SK-N-SH (cell line): ENCODE measurements at places on chromosomes 4 and X.
A peak's percentile ranks its signal among the peaks of the same experiment; 100 is the strongest.

GRCh38 chrX:107574711-107575110, 53.6 kb upstream of the PRPS1 start:
- DNase-seq: no peak

GRCh38 chrX:1658071-1658491, 43.2 kb downstream of the ASMT start:
- DNase-seq: no peak

DNA sequence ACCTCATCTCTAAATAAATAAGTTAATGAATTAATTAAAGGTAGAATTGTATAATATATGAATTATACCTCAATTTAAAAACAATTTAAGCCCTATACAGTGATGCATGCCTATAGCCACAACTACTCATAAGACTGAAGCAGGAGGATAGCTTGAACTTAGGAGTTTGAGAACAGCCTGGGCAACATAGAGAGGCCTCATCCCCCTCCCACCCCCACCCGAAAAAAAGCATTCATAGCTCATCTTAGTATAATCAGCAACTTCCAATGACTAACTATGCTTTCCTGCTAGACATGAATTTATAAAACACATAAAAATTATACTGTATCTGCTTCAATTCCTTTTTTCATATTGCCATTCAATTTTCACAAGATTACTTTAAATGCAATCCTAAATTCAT, 1.6 kb downstream of the LRBA start:
- DNase-seq: no peak

- no peak for DNase-seq
These were observed 532.6 kb upstream of the EPHA5 start for GRCh38 chr4:66202870-66203269.

DNA sequence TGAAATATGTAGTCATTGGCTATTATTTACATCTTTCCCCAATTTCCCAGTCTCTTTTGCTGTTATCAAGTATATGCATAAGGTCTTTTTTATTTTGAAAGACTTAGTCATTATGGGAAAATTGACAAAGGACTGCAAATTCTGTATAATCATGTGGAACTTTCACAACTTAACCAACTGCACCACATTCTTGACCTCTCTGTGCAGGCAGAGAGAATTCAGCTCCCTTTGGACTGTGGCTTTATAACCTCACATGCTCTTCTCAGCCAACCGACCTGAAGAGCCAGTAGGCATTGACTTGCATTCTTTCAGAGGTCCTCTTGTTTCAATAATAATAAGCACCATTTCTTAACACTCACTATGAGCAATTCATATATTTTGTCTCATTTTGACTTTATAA, 66.9 kb downstream of the ANXA3 start:
- no peak for DNase-seq

GRCh38 chr4:140947506-140947905, 185.8 kb downstream of the RNF150 start:
- peak; percentile 22 for DNase-seq

DNA sequence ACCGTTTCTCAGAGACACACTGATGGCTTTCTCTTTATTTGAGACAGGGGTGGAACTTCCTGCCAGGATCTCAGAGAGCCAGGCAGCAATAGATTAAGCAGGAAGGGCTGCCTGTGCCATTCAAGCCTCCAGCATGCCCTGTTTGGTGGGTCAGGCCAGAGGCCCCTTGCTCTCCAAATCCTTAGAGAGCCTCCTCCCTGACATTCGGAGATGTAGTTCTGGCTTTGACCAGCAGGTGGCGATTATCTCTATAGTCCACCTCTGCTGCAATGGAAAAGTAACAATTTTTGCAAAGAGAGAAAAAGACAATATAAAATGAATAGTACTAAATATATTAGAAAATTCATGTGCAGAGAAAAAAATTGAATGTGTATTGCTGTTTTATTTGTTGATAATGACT, 93.9 kb downstream of the NXF2B start:
- peak; percentile 61 for DNase-seq

DNA sequence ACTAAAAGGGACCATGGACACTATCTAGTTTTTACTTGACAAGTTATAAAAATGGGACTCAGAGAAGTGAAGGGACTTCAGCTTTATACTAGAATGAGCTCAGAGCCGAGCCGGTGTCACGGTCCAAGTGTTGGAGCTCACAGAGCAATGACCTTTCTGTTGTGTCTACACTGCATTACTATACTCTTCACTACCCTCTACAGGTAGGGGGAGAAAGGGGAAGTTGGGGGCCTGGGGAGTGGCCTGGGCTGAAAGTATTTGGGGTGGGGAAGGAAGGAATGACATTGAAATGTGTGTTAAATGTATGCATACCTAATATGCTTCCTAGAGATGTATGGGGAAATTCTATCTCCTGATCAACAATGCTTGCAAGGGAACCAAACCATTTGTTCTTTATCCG, 48.8 kb upstream of the HHIP start:
- DNase-seq: no peak

- DNase-seq: peak; percentile 34
These were observed 34.5 kb downstream of the SPINK2 start for GRCh38 chr4:56786955-56787354.

GRCh38 chrX:111095974-111096895, at the start of gene PAK3:
TSS of gene PAK3 (plus strand) at chrX:111096191. CDS start at chrX:111123104, 26,913 bp downstream.
- peak; percentile 79 for DNase-seq

- no peak for DNase-seq
These were observed 17.1 kb downstream of the USP46 start for GRCh38 chr4:52641854-52642563.

DNA sequence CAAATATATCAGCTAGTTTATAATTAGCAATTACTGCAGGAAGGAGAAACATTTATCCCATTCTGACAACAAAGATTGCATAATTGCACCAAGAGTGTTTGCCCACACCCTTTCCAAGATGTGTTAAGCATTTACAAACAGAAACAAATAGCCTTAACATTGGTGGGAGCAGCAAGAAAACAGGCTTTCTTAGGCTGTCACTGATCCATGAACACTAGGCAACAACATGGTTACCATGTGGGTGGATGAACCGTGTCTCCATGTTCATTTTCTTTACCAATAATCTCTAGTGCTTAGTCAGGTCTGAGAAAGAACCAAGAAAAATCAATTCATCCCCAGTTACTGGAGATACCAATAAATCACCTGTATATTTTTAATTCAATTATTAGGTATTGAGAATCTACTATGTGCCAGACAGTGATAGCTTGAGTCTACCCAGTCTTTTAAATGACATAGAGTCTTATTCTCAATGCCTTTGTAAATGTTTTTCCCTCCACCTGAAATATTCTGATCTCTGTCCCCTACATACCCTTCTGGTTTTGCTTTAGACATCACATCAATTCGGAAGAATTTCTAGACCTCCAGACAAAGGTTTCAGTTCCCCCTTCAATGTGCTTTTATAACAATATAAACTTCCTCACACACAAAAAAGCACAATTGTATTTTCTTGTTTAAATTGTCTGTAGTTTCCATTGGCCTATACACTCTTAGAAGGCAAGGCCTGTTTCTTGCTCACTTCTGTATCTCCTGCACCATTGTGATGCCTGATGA, 286.6 kb downstream of the PPP1R2C start:
- DNase-seq: no peak

DNA sequence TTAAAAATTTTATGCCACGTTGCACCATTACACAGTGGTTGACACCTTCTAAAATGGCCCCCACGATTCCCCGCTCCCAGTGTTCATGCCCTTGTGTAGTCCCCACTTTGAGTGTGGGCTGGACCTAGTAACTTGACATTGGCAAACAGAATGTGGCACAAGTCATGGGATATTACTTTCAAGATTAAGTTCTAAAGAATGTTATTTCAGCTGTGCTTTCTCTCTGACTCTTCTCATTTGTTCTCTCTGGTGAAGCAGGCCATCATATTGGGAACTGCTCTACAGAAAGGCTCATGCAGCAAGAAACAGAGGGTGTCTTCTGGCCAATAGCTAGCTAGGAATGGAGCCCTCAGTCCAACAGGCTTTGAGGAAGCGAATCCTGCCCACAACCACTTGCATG, 67.1 kb downstream of the ATXN3L start:
- no peak for DNase-seq

DNA sequence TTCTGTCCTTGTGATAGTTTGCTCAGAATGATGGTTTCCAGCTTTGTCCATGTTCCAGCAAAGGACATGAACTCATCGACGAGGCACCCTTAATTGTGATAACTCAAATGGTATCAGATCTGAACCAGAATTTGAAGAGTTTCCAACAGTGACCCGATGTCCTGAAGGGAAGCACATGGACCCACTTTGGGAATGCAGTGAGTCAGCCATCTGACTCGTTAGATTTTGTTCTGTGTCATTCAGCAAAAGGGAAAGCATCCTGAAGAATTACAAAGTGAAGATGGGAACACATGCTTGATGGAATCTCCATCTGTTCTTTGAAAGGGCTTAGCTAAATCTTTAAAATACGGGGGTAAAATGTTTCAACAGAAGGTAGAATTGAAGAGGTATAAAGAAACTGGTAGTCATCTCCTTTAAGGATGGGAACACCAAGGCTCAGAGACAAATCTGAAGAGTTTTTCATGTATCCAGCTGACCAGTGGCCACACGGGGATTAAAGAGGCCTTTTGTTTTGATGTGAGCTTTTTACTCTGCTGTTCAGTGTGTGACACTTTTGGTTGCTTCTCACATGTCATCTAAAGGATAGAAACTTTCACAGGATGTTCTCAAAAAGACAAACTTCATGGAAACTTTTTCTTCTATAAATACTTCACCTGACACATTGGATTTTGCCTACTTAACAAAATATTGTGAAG, 393.8 kb downstream of the INPP4B start:
- DNase-seq: no peak

GRCh38 chrX:68432648-68433047, 647 bp downstream of the OPHN1 start:
- DNase-seq: peak; percentile 23

GRCh38 chr4:2651998-2652397, 104.1 kb downstream of the TNIP2 start:
- no peak for DNase-seq

DNA sequence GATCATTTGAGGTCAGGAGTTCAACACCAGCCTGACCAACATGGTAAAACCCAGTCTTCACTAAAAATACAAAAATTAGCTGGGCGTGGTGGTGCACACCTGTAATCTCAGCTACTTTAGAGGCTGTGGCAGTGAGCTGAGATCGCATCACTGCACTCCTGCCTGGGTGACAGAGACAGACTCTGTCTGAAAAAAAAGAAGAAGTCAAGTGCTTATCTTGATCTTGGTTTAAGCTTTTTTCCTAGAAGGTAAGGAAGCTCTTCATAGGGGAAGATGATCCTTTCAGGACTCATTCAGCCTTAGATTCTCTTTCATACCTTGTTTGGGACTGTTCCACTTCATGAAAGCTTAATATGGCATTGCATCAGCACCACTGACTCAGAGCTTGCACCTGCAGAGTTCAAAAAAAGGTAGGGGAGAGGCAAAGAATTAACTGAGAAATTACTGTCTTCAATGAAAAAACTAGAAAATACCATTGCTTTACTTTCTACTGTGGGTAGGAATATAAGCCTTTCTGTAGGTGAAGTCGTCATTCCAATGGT, 70.8 kb upstream of the EPGN start:
- DNase-seq: no peak

DNA sequence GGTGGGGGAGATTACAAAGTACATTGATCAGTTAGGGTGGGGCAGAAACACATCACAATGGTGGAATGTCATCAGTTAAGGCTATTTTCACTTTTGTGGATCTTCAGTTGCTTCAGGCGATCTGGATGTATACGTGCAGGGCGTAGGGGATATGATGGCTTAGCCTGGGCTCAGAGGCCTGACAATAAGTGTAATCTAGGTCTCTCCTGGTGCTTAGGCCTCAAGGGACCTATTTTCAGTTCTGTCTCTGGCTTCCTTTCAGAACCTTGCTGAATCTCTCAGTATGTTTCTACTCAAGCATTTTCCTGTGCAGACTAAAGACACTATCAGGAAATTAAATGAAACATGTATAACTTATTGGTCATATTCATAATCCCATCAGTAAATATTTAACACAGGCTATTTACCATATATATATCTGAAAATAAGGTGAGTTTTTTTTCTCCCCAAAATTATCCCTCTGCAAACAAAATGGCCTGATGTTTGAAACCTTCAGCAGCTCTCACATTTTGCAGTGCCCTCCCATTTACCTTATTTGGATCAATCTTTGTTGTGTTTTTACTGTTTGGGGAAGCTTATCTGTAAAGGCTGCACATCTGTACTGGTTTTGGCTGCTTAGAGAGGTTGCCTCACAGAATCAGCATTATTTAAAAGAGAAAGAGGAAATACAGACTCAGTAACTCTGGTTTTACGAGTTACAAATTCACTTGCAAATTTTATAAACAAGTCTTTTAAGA, 2.3 kb upstream of the ZCCHC4 start:
- no peak for DNase-seq

DNA sequence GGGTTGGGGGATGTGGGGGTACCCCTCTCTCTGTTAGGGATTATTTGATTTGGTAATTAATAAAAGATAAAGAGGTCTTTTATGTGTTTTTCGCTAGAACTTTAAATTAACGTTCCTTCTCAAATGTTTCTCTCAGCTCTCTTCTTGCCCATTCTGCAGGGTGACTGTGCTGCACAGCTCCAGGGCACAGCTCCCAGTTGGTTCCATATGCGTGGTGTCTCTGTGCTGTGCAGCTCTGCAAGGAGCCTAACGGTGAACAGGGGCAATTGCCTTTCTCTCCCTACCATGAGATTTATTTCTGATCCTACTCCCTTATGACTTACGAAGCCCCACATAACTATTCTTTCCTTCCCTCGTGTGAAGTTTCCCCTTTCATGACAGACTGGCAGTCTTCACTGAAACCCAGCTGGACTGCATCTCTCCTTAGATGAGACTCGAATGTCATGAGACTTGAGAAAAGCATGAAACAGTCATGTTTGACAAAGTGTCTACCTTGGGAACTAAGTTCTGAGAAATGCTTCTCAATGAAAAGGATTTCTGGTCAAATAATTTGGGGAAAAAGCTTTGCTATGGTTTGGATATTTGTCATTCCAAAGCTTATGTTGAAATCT, 50.2 kb upstream of the SPRY1 start:
- DNase-seq: no peak

DNA sequence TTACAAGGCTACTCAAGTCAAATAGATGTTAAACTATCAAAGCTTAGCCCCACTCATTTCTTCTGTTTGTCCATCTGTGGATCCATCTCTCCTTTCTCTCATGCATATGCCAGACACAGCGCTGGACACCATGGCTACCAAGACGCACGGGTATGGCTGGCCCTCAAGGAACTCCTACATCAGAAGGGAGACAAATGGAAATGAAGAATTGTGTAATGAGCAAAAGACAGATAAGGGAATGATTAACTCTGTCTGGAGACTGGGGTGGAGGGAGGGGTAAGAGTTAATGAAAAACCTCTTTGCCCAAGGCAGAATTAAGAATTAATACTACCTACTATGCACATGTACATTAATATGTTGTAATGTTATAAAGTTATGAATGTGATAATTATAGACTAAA, 88.1 kb downstream of the MGST2 start:
- no peak for DNase-seq

GRCh38 chr4:25939330-25939729, 25.3 kb downstream of the SMIM20 start:
- DNase-seq: no peak

- no peak for DNase-seq
These were observed 219.0 kb upstream of the GIMD1 start for GRCh38 chr4:106587558-106587957.

GRCh38 chr4:52833941-52834525, 28.1 kb upstream of the RASL11B start:
- DNase-seq: no peak

- peak; percentile 2 for DNase-seq
These were observed 223.9 kb upstream of the ANKRD50 start for GRCh38 chr4:124936427-124936826.

GRCh38 chrX:46695491-46695890, 63.4 kb downstream of the SLC9A7 start:
- DNase-seq: no peak

- DNase-seq: no peak
These were observed 3.0 kb upstream of the NPY1R start for GRCh38 chr4:163335384-163335783.
